ENCODE measurements at places on chromosomes 16 and 17.

GRCh38 chr17:72602517-72603419 is 481.9 kb downstream of the SOX9 start:
- peak; percentile 74 for DNase-seq

DNA sequence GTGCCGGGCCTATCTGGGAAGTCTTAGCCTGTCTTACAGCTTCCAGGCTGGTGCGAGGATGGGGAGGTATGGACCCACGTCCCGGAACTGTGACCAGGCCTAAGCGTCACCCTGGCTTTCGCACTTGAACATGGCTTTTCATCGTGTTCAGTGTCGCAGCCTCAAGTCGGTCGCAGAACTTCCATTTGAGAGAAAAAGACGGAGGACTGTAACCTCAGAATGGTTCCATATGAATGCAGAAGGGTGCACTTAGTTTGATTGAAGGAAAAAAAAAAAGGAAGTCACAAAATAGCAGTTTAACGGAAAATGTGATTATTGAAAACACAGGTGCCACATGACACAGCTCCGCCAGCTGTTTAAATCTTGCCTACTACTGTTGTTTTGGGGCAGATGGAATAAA is 30.2 kb upstream of the JPT2 start:
- DNase-seq, result no peak

DNA sequence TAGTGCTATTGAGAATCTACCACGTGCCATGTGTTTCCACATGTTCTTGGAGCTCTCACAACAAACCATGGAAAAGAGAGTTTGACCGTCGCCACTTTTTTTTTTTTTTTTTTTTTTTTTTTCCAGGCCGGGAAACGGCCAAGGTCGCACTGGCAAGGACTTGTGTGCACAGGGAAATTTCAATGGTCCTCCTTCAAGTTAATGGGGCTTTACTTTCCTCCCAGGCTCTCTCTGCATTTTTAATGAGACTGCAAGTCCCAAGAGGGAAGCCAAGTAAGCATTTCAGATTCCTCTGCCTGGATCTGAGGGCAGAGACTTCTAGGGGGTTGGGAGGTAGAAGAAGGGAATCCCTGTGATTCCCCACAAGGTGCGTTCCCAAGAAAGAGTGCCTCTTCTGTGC is 94.7 kb upstream of the MPHOSPH6 start:
- DNase-seq, result no peak

GRCh38 chr16:85173981-85174751 is 61.9 kb upstream of the CIBAR2 start:
- DNase-seq, result peak; percentile 89

All from AG08395 (cell line).